ENCODE measurements at places on chromosomes 1 and 21.

GRCh38 chr1:64986903-64987871 lies 20.8 kb upstream of the JAK1 start:
- no peak for DNase-seq
- no peaks in the 10 kb centered on the region for H3K36me3 ChIP-seq
- peaks cover 19% of the 10 kb centered on the region for H3K4me1 ChIP-seq

DNA sequence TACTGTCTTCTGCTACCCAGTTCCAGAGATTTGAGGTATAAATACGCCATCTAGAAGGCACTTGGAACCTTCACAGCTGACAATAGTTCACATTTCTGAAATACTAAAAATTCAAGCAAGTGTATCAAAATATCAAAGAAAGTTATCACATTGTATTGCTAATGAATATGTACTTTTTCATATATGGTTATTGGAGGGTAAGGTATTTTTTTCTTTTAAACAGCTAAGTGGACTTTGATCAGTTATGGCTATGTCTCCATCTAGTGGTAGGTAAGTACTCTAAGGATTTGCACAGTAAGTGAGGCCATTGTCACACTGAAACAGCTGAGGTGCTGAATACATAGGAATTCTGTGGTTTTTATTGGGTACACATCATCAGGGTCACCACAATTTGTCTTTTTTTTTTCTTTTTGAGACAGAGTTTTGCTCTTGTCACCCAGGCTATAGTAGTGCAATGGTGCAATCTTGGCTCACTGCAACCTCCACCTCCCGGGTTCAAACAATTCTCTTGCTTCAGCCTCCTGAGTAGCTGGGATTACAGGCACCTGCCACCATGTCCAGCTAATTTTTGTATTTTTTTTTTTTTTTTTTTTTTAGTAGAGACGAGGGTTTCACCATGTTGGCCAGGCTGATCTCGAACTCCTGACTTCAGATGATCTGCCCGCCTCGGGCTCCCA lies 49.1 kb upstream of the CR2 start:
- H3K4me1 ChIP-seq: no peaks in the 10 kb centered on the region
- no peak overlapping the region for H3K27ac ChIP-seq
- no peaks in the 10 kb centered on the region for H3K27me3 ChIP-seq
- no peak for DNase-seq
- no peaks in the 10 kb centered on the region for H3K36me3 ChIP-seq

- no peaks in the 10 kb centered on the region for H3K4me1 ChIP-seq
- DNase-seq: no peak
- peaks cover 16% of the 10 kb centered on the region for H3K27me3 ChIP-seq
Observed at GRCh38 chr1:229381234-229381633, 38.4 kb upstream of the CCSAP start.

DNA sequence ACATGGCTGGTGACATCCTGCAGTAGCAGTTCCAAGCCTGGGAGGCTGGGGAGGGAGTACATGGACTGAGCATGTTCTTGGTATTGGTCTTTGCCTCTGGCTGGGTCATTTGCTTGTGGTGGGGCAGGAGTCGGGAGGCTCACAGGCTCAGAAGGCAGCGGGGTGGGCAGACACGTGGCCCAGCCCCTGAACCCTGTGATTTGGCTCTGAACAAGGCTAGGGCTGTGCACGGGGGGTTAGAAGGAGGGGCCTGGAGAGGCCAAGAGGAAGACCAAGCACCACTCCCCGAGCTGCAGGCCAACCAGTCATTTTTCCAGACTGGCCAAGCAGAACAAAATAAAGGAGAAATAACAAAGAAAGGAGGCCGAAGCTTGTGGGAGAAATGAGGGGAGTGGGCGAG lies 9.7 kb upstream of the PRELP start:
- peaks cover 60% of the 10 kb centered on the region for H3K4me1 ChIP-seq
- no peaks in the 10 kb centered on the region for H3K27me3 ChIP-seq
- no peaks in the 10 kb centered on the region for H3K36me3 ChIP-seq
- H3K4me3 ChIP-seq: no peak overlapping the region
- H3K27ac ChIP-seq: peak overlapping the region; percentile 87

GRCh38 chr1:118983558-118984041 lies 4.5 kb downstream of the TBX15 start:
- H3K4me3 ChIP-seq: peak overlapping the region; percentile 56
- peak overlapping the region; percentile 16 for H3K27ac ChIP-seq
- DNase-seq: no peak

- H3K36me3 ChIP-seq: no peaks in the 10 kb centered on the region
- DNase-seq: no peak
- no peaks in the 10 kb centered on the region for H3K27me3 ChIP-seq
- no peaks in the 10 kb centered on the region for H3K4me1 ChIP-seq
Observed at GRCh38 chr1:60118085-60118484, 44.5 kb upstream of the C1orf87 start.

- DNase-seq: no peak
- H3K36me3 ChIP-seq: peaks cover 26% of the 10 kb centered on the region
- no peak overlapping the region for H3K27ac ChIP-seq
- H3K4me1 ChIP-seq: no peaks in the 10 kb centered on the region
- H3K4me3 ChIP-seq: no peak overlapping the region
Observed at GRCh38 chr1:168252204-168252733, 26.5 kb downstream of the SFT2D2 start.

- H3K36me3 ChIP-seq: no peaks in the 10 kb centered on the region
- H3K4me1 ChIP-seq: no peaks in the 10 kb centered on the region
- no peak overlapping the region for H3K4me3 ChIP-seq
Observed at GRCh38 chr1:11471473-11471872, 7.5 kb upstream of the DISP3 start.

DNA sequence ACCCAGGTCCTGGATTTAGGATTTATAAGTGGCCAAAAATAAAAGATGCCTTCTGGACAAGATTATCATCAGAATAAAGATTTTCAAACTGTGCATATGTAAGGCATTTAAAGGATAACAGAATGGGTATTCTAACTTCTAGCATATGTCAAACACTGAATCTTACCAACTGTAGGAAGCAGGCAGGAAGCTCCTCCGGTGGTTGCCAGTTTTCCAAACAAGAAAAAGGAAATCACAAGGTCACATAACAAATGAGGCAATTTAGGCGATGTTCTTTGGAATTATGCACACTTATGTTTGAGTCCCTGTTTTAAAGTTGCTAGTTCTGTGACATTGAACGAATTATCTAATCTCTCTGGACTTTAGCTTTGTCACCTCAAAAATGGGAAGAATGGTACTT lies 48.9 kb downstream of the ATP6V1G3 start:
- no peak overlapping the region for H3K27ac ChIP-seq
- no peaks in the 10 kb centered on the region for H3K27me3 ChIP-seq
- no peaks in the 10 kb centered on the region for H3K4me1 ChIP-seq
- no peak for DNase-seq

- H3K27me3 ChIP-seq: peaks cover 8% of the 10 kb centered on the region
- no peaks in the 10 kb centered on the region for H3K4me1 ChIP-seq
- no peak overlapping the region for H3K4me3 ChIP-seq
Observed at GRCh38 chr1:158101927-158102326, 78.8 kb upstream of the CD1D start.

- no peak overlapping the region for H3K4me3 ChIP-seq
- H3K36me3 ChIP-seq: peaks cover 14% of the 10 kb centered on the region
- no peak for DNase-seq
- H3K27ac ChIP-seq: peak overlapping the region; percentile 63
- H3K27me3 ChIP-seq: no peaks in the 10 kb centered on the region
Observed at GRCh38 chr1:205600085-205600484, 31.7 kb downstream of the ELK4 start.

GRCh38 chr1:91066538-91066937 lies 44.7 kb upstream of the ZNF644 start:
- no peak for DNase-seq
- H3K27me3 ChIP-seq: no peaks in the 10 kb centered on the region
- H3K36me3 ChIP-seq: no peaks in the 10 kb centered on the region
- no peaks in the 10 kb centered on the region for H3K4me1 ChIP-seq

DNA sequence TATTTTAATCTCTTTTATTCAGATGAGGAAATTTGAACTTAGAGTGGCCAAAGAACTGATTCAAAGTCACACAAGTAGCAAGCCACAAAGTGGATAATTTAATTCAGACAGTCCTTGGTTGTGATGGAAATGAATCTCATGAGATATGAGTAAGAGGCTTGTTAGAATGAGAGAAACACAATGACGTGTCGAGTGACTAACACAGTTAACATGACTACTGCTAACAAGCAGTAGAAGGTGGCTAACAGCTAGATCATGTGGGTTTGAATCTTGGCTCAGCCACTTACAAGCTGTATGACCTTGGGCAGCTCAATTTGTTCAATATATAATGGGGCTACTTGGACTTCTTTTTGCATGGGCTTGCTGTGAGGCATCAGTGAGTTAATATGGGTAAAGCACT lies 104.5 kb upstream of the LMO4 start:
- H3K27me3 ChIP-seq: no peaks in the 10 kb centered on the region
- H3K4me3 ChIP-seq: no peak overlapping the region
- peaks cover 9% of the 10 kb centered on the region for H3K4me1 ChIP-seq
- DNase-seq: no peak

DNA sequence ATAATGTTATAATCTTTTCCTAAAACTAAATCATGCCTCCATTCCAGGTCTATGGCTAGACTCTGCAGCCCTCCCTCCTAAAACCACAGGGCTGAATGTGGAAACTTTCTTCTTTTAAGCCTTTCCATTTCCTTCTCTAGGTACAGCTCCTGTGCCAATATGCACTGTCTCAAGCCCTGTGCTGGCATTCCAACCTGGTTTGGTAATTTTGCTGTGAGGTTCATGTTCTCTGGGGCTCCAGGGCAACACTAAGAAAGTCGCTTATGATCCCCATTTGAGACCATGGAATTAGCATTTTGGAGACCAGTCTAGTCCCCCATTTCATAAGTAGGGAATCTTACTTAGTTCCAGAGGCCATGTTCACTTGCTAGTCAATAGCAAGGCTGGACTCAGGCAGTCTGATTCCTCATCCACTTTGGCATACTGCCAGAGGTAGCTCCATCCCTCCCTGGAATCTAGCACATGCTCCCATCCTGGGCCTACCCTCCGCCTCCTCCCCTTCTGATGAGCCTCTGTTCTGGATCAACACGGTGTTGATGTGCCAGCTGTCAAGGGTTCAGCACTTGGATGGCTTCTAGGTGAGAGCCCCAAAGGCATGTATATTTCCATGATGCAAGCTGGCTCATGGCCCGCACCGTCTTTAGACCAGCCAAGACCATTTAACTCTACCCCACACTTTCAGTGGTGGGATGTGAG lies 36.5 kb downstream of the ZMYND12 start:
- DNase-seq: no peak
- no peak overlapping the region for H3K27ac ChIP-seq
- peaks cover 3% of the 10 kb centered on the region for H3K27me3 ChIP-seq
- peaks cover 10% of the 10 kb centered on the region for H3K4me1 ChIP-seq
- no peaks in the 10 kb centered on the region for H3K36me3 ChIP-seq
- H3K4me3 ChIP-seq: no peak overlapping the region

DNA sequence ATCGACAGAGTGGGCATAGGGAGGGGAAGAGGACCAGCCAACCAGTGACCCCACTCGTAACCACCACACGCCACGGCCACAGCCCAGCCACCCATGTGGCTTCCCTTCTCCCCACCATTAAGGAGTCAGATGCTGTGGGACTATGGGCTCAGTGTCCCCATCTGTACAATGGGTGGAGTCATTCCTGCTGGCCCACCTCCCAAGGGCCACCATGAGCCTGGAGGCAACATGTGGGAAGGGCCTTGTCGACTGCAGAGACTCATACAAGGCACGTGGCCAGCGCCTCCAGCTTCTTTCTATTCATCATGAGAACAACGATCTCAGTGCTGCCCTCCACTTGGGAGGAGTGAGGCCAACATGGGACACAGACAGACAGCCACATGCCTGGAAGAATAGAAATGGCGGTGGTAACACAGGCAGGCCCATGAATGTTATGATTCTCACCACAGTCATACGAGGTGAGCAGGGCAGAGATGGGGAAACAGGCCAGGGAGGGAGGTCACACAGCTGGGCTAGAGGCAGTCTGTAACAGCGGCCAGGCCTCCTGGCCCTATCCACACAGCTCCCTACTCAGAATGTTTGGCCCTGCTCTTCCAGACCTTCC lies 16.1 kb downstream of the LRP8 start:
- DNase-seq: no peak
- H3K27me3 ChIP-seq: no peaks in the 10 kb centered on the region
- peaks cover 4% of the 10 kb centered on the region for H3K4me1 ChIP-seq
- no peaks in the 10 kb centered on the region for H3K36me3 ChIP-seq
- H3K27ac ChIP-seq: no peak overlapping the region

GRCh38 chr1:145714524-145715111 lies 4.7 kb upstream of the CD160 start:
- no peak for DNase-seq
- no peaks in the 10 kb centered on the region for H3K36me3 ChIP-seq
- H3K27ac ChIP-seq: no peak overlapping the region
- H3K4me1 ChIP-seq: no peaks in the 10 kb centered on the region

DNA sequence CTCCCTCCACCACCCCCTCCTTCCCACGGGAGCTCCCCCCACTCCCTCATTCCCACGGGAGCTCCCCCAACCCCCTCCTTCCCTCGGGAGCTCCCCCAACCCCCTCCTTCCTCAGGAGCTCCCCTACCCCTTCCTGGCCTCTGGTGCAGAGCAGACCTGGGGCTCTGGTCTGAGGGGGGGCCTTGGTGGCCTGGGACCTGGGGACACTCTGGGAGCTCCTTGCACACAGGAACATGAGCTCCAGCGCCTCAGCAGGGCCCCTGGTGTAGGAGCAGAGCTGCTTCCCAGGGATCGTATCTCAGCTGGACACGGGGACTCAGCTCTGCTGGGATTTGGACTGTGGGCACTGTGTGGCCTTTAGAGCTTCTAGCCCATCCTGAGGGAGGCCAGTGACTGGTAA lies 19.7 kb upstream of the PRSS38 start:
- DNase-seq: no peak
- H3K36me3 ChIP-seq: no peaks in the 10 kb centered on the region
- peaks cover 23% of the 10 kb centered on the region for H3K4me1 ChIP-seq

DNA sequence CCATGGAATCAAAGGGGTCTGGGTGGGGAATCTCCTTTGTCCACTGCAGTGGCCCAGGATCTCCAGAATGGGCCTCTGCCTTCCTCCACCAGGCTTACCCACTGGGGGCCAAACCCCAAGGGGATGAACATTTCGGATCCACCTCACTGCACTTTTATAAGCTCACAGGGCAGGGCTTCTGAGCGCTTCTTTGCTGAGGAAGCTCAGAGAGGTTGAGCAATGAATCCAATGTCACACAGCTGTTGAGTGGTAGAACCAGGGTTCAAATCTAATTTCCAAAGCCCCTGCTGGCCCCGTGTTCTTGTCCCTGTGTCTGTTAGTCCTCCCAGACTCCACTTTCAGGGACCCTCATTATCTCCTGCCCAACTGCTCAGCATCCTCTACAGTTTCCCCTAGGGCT lies 250.8 kb downstream of the GRIK3 start:
- H3K4me3 ChIP-seq: no peak overlapping the region
- no peaks in the 10 kb centered on the region for H3K36me3 ChIP-seq
- no peaks in the 10 kb centered on the region for H3K4me1 ChIP-seq
- DNase-seq: no peak
- no peak overlapping the region for H3K27ac ChIP-seq

DNA sequence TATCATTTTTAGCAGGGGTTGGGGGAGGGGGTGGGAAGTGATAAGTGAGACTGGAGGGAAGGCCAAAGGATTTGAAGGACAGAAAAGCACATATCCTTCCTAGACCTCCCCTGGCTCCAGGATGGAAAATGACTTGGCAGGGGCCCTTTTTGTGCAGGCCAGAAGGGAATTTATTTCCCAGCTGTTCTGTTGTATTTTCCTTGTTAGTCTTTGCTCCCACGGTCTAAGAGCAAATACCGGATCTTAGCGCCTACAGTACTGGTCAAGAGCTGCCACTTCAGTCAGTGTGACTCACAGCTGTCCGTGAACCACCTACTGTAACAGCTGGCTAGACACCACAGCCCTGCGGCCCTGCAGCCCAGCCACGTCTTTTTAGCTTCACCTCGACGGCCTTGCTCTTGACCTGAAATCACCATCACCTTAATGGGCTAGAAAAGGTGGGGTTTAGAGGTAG lies 51.0 kb upstream of the ERRFI1 start:
- H3K4me1 ChIP-seq: peaks cover 38% of the 10 kb centered on the region
- H3K27me3 ChIP-seq: no peaks in the 10 kb centered on the region
- no peak for DNase-seq
- peak overlapping the region; percentile 48 for H3K27ac ChIP-seq
- no peak overlapping the region for H3K4me3 ChIP-seq

All from suprapubic skin (tissue), 4 donors.